Activated B cell treated with CpG ODN at 0.5 μM for 24 hours (primary cell): ENCODE measurements at places on chromosomes 12 and 14. TPM values are rescaled to one million over a fixed set of nuclear protein-coding genes. Genes with fewer than 3 reads are reported as not detected.

- no peak for DNase-seq
Observed at GRCh38 chr12:87670448-87670847, 358.8 kb downstream of the C12orf50 start.

DNA sequence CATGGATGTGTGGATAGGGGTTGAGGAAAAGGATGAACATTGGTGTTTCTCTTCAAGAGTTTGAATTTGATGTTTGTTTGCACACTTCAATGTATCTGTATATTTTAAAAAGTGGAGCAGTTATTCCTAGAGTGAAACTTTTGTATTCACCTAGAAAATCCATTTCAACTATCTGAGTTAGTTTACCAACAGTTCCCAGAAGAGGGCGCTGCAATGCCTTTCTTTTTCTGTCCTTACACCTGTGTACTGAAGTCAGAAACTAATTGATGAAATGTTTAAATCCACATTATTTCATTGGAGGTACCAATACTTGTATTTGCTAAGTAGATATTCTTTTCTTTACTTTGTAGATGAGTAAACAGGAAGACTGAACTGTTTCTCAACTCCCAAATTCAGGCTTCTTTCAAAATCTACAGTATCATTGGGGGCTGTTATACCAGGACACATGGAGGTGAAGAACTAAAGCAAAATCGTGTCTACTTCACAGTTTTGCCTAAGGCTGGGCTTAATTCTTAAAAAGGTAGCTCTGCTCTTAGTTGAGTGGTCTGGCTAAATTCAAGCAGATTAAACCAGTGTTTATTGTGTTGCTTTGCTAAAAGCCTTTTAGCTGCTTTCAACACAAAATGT is 26.6 kb upstream of the KLRB1 start:
- no peak for DNase-seq

- no peak for DNase-seq
Observed at GRCh38 chr12:71162832-71163763, 5.3 kb upstream of the TSPAN8 start.

DNA sequence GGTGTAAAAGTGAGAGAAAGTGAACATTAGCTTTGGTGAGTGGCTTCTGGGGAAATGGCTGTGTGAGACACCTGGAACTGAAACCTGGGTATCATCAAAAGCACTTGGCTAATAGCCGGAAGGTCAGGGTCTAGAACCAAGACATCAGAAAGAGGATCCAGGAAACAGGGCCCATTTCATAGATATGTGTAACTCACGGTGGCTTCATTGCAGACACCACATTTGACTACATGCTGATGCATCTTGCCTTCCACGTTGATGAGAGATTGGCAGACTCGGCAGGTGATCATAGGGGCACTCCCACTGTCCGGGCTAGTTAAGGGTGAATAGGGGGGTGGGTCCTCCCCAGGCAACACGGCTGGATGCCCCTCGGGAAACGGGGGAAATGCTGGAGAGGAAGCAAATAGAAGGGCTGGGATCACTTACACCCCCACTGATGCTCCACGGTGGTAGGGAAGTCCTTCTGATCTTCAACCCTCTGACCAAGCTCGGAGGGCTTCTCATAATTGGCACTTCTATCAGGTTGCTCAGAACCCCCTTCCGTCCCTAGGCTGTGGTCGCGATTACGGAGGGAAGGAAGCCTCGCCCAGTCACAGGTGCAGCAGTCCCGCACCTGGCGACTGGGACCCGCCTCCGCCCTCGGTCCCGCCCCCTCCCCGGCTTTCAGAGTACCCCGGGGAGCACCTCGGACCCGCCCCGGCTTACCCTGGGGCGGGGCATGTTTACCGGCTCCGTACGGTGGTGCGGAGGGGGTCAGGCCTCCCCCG is 593 bp downstream of the PIP4P1 start:
- peak; percentile 65 for DNase-seq

- no peak for DNase-seq
Observed at GRCh38 chr12:111178181-111179081, 190.5 kb downstream of the PHETA1 start.

- no peak for DNase-seq
Observed at GRCh38 chr12:31586728-31587127, 4.2 kb downstream of the DENND5B start.

DNA sequence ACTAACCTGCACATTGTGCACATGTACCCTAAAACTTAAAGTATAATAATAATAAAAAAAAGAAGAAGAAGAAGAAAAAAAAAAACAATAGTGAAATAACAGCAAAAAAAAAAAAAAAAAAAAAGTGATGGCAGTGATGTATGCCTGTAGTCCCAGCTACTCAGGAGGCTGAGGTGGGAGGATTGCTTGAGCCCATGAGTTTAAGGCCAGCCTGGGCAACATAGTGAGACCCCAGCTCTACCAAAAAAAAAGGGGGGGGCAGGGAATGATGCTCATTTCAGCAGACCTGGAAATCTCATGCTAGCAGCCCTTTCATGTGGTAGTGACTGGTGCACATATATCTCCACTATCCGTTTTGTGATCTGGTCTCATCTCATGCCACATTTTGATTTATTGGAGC is 20.8 kb downstream of the TRAFD1 start:
- no peak for DNase-seq

DNA sequence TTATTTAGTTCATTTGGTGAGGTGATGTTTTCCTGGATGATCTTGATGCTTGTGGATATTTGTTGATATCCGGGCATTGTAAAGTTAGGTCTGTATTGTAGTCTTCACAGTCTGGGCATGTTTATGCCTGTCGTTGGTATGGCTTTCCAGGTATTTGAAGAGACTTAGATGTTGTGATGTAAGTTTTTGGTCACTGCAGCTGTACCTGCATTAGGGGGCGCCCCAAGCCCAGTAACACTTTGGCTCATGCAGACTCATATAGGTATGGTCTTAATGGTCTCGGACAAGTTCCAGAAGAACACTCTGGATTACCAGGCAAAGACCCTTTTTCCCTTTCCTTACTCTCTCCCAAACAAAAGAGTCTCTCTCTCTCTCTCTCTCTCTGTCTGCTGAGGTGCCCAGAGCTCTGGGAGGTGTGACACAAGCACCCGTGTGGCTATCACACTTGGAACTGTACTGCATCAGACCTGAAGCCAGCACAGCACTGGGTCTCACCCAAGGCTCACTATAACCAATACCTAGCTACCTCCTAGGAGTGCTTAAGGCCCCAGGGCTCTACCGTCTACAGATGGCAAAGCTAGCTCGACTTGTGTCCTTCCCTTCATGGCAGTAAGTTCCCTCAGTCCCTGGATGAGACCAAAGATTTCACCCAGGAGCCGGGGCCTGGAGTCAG is 425.8 kb upstream of the ATXN7L3B start:
- no peak for DNase-seq

DNA sequence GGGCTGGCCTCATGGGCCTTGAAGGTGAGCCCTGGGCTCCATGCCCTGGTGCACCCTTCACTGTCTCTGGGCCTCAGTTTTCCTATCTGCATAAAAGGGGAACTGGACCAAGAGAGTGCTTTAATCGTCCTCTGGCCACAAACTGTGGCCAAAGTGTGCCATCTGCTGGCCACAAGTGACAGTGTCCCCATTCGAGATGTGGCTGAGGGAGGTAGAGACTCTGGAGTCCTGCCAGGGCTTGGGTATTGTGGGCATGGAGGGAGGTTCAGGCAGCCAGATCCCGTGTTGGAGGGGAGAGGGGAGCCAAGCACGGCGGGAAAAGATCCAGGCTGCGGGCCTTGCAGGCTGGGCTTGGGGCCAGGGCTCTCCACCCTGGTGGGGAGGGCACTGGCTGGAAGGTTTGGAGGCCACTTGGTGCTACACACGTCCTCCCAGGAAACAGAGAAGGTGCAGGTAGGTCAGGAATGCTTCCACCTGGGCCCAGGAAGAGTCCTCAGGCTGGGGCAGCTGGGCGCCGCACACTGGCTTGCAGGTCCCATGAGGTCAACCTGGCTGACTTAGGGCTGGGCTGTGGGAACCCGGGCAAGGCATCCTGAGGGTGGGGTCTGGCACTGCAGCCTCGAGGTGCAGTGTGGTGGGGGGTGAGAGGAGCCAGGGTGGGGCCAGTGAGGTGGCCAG is 7.3 kb upstream of the KIF26A start:
- no peak for DNase-seq

GRCh38 chr12:13133886-13134285 is 30.4 kb upstream of the GSG1 start:
- no peak for DNase-seq

GRCh38 chr14:104003616-104004015 is 61.3 kb upstream of the RD3L start:
- no peak for DNase-seq

DNA sequence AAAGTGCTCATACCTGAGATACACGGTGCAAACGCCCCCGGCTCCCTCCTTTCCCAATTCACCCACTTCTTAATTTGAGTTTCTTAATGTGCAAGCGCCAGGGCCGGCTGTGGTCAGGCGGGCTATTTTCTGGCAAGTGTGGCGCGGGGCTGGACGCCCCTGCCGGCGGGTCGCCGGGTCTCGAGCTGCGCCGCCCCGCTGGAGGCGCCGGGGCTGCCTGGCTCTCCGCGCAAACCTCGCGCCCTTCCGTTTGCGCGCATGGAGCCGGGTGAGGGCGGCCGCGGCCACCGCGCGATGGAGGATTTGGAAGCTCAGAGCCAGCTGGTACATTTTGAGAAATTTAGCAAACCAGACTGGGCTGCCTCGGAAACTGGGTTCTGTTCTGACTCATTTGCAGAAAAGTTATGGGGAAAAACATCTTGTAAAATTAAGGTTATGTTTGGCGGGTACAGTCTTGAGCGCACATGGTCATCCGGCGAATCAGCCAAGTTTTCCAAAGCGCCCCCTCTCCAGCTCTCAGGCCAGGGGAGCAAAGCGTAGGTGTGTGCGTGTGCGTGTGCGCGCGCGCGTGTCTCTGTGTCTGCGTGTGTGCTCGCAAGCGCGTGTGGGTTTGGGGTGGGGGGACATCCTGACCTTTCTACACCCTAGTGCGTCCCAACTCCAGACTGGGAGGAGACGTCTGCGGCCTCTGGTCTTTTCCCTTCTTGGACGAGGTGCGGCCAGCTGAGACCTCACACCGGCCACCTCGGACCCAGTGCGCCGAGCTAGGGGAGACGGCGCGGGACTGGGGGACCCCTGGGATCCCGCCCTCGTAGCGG is 6.5 kb upstream of the OTX2 start:
- DNase-seq = no peak

GRCh38 chr14:55038708-55039107 is 11.7 kb downstream of the SOCS4 start:
- DNase-seq = no peak

GRCh38 chr12:1162081-1162760 is 171.2 kb downstream of the ERC1 start:
- no peak for DNase-seq

The DAO gene
- total RNA-seq = not detected in 2 replicates

The BHLHE41 gene
- total RNA-seq = 34.5 and 40.5 TPM in 2 replicates

The OVCH1 gene
- total RNA-seq = not detected in 2 replicates

The RIN3 gene
- total RNA-seq = 61.3 and 62.6 TPM in 2 replicates

The BORCS5 gene
- total RNA-seq = 19.5 and 22.7 TPM in 2 replicates

The GPR84 gene
- not detected in 2 replicates for total RNA-seq

The PSME1 gene
- total RNA-seq = 406 and 449 TPM in 2 replicates

The SLC38A4 gene
- total RNA-seq = not detected in 2 replicates

The STAT2 gene
- total RNA-seq = 159 and 177 TPM in 2 replicates

The RPS6KL1 gene
- 5.2 and 7.0 TPM in 2 replicates for total RNA-seq

The G2E3 gene
- total RNA-seq = 23.5 and 32.6 TPM in 2 replicates
